ENCODE measurements at places on chromosomes 2 and 18.

GRCh38 chr2:241901500-241902351 is 32.2 kb downstream of the RTP5 start:
- no peak for DNase-seq

GRCh38 chr2:68834737-68835376 is 36.3 kb downstream of the BMP10 start:
- DNase-seq = no peak

GRCh38 chr2:33765122-33765521 is 166.0 kb upstream of the FAM98A start:
- DNase-seq = no peak

- DNase-seq = no peak
Measured at GRCh38 chr18:74251297-74252038, 40.3 kb downstream of the CYB5A start.

DNA sequence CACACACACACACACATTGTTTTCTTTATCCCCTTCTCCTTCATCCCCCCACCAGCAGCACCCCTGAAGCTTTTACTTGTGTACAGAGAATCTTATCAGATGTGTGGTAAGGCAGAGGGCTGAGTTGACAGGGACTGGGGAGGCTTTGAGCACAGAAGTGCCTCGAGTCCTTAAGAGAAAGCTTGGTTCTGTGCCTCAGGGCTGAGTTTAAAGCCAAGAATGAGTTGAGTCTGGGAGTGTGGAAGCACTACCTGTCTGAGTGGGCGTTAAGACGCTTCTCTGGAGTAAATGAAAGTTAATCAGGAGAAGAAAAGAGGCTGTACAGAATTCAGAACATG is 2.7 kb downstream of the ID2 start:
- DNase-seq = peak; percentile 60

GRCh38 chr2:7044253-7045250 is 127.3 kb downstream of the RNF144A start:
- peak; percentile 71 for DNase-seq

GRCh38 chr2:241102239-241102803 is at the start of gene MTERF4:
MTERF4 (minus strand) TSS chr2:241102287; CDS start chr2:241102273, 14 bp downstream.
- DNase-seq = peak; percentile 90

GRCh38 chr18:2138552-2138951 is 432.8 kb downstream of the METTL4 start:
- DNase-seq = no peak

GRCh38 chr2:240601061-240601830 is 14.7 kb downstream of the CAPN10 start:
- no peak for DNase-seq

DNA sequence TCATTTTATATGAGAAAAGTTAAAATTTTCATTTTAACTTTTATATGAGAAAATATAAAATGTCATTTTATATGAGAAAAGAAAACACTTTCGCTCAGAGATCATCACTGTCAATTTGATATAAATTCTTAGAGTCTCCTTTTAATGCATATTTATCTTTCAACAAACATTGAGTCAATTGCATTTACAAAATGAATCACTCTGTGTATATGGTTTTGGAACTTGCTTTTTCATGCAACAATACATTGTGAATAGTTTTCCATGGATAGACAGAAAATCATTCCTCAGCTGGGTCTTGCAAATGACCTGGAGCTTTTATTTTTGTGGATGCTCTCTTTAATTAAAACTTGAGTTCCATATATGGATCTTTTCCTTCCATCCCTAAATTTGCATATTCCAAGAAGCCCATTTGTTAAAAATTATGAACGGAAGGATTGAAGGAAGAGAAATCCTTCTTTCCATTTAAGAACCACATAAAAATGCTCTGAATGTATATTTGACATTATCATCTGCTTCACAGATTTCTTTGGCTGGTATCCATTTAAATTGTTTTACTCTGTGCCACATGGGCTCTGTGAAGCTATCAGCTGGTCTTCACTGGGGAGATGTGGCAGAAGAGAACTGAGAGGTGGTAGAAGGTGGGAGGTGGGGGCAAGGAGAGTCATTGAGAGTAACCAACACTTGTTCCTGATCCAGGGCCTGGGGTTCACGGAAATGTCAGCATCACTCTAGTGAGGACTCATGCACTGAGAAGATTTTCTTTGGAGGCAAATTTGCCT is 104.1 kb downstream of the QPCT start:
- DNase-seq = no peak

DNA sequence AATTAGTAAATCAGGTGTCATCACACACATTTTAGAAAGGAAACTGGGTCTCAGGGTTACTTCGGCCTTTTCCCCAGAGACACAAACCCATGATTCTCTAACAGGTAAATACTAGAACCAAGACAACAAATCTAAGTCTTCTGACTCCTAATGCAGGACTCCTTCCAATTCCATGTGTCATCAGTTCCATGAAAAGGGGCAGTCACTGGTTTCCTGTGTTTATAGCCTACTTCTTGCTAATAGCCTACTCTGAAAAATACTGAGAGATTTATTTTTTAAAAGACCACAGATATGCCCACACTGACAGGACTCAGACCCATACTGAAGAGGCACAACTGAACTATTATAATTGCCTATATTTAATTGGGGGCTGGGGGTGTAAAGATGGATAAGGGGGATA is 33.0 kb downstream of the RAB1A start:
- no peak for DNase-seq

DNA sequence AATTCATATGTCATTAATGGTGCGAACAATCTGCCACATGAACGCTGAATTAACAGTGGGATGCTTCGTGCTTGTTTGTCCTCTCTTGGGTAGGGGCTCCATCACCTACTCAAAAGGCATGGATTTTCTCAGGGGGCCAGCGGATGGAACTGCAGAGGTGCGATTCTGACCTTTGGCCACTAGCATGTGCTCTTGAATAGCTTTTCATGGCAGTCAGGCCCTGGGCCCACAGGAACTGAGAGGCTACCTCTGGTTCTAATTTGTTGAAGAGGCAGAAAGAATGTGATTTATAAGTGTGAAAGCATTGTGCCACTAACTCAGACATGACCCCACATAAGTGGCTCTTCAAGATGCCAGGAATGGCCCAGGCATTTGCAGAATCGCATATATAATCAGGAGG is 283.2 kb downstream of the INSIG2 start:
- DNase-seq = no peak

- no peak for DNase-seq
Measured at GRCh38 chr2:159456500-159457426, 159.6 kb downstream of the BAZ2B start.

DNA sequence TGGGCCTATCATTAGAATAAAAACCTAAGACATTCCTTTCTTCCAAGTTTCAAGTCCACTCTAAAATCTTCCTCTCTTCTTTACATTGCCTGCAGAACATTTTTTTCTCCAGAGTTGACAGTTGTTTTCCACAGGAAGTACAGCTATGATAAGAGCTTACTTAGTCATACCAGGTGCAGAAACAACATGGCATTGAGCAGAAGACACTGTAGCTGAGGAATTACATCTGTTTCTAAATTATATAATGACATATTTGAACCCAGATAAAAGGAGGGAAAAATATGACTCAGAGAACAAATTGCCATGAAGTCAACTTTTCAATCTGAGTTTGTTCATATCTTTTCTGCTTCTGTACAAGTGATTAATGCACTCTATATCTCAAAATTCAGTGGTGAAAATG is 30.2 kb downstream of the CMPK2 start:
- no peak for DNase-seq

DNA sequence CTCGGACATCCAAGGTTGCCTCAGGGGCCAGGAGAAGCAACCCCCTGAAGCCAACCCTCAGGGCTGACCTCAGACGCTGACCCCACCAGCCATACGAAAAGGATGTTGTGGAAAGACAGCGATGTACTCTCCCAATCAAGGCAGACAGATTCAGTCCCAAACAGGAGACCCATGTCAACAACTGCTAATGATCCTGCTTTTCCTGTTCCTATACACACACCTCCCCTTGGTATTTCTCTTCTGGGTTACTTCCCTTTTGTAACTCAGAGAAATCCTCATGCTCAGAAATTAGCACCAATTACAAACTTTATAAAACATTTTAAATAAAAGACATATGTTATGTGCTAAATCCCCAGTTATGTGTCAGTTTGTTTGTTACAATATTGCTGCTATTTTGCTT is 120.8 kb downstream of the PID1 start:
- no peak for DNase-seq

- DNase-seq = no peak
Measured at GRCh38 chr2:72722492-72723070, 103.3 kb downstream of the EXOC6B start.

GRCh38 chr2:23159746-23160405 is 225.1 kb upstream of the KLHL29 start:
- DNase-seq = no peak

- DNase-seq = no peak
Measured at GRCh38 chr2:3398857-3399256, 19.4 kb downstream of the TRAPPC12 start.

DNA sequence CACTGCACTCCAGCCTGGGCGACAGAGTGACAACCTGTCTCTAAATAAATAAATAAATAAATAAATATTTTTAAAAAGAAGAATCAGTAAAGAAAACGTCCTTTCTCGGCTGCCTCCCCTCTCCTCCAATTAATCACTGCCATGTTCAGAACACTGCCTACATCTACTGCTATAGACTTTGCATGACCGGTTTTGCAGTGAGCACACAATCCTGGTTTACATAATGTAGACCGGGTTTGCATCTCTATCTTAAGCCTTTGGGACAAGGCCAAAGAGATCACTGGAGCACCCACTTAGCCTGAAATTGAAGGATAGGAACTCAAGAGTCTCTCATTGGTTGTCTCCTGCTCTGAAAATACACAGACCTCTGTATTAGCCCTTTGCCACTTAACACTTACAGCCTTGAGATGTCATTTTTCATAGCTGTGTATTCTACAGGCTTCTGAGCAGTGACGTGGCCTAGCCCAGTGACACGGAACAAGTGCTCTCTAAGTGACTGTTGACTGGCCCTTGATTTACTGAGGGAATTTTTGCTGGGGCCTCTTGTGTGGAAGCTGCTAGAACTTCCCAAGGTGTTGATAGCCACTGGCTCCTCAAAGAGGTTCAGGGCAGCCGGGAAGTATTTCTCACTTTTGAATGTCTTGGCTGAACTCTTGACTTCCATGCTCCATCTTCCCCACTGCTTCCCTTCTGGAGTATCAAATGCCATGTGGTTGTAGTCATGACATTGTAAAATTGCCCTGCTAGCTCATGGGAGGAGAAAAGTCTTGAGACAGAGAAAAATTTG is 45.3 kb upstream of the CCBE1 start:
- no peak for DNase-seq

DNA sequence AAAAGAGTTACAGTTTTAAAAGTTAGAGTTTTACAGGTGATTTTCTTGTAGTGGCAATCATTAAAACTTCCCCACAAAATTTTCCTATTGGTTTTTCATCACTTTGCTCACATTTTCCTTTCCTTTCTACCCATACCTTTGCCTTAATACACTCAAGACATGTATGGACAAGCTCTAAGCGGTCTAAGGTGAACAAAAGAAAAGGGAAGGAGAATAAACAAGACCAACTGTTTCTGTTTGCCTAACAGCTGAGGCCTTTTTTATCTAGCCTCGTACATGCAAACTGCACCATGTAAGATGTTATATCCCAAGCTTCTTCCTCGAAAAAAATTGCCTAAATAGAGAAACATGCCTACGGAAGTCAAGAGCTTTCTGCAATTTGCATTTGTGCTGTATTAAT is 33.9 kb upstream of the TBC1D8 start:
- DNase-seq = no peak

DNA sequence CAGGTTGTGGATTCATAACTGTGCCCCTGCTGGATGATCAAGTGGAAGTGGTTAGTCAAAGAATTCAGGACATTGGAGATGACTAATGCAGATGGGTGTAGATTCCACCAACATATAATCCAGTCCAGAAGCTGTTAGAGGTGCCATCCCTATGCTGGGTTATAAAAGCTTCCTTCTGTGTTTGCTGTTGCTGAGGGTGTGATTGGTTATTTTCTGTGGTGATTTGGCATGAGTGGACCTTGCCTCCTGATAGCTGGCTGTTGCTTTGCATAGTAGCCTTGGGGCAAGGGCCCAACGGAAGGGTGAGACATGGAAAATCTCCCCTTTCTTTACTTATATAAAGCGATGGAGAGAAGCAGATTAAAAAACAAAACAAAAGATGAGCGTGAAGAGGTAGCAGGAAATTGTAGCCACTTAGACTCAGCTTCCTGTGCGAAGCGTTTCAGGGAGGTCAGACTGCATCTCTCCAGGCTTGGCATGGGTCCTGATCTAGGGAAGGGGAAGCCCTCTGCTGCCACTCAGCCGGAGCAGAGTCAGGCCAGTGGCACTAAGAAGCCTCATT is 190.4 kb downstream of the FMNL2 start:
- no peak for DNase-seq

- no peak for DNase-seq
Measured at GRCh38 chr18:22830511-22830910, 102.6 kb upstream of the RBBP8 start.

DNA sequence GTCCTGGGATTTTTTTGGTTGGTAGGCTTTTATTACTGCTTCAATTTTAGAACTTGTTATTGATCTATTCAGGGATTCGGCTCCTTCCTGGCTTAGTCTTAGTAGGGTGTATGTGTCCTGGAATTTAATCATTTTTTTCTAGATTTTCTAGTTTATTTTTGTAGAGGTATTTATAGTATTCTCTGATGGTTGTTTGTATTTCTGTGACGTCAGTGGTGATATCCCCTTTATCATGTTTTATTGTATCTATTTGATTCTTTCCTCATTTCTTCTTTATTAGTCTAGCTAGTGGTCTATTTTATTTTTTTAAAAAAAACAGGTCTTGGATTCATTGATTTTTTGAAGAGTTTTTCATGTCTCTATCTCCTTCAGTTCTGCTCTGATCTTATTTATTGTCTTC is 193.3 kb upstream of the MAP2 start:
- DNase-seq = no peak

GRCh38 chr2:141329964-141330363 is 800.9 kb downstream of the LRP1B start:
- no peak for DNase-seq

DNA sequence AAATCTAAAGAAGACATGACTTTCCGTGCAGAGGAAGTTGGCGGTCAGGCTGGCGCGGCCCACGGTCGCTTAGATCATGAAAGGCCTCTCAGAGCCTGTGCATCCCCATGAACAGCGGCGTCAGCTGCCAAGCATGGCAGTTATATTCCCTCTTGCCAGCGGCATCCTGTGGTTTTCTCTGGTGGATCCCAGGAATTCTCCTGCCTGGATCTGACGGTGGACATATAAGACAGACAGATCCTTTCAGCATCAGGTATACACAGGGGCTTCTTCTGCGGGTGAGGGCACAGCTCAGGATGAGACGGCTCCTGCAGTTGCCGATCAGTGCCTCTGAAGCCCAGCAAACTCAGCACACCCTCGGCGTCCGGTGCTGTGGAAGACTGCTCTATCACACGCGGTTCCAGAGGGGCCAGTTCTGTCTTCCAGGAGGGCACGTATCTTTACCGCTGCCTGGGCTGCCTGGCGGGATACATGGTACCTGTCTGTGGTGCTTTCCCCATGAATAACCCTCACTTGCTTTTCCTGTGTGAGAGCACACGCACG is 157.8 kb downstream of the LDLRAD4 start:
- DNase-seq = peak; percentile 65

DNA sequence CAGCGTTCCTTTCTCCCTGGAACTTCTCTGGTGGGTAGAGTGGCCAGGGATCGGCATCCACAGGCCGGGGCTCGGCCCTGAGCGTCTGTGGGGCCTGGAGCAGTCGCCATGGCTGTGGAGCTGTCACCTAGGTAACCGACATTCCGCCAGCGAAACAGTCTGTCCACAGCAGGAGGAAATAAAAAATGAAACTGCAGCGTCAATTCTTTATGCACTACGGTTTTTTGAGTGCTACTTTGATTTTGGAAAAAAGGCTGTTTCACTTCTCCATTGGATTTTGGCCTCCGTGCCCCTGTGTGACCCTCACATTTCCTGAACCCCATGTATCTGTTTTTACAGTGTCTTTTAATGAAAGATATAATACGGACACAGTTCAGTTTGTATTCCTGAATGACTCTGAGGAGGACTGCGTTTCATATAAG is 163.4 kb downstream of the LDLRAD4 start:
- DNase-seq = peak; percentile 77
